ENCODE measurements at places on chromosomes 1 and 21. TPM values are rescaled to one million over a fixed set of nuclear protein-coding genes. Genes with fewer than 3 reads are reported as not detected.
A peak's percentile ranks its signal among the peaks of the same experiment; 100 is the strongest.

GRCh38 chr1:26820784-26821269 lies 5.7 kb upstream of the ZDHHC18 start:
- DNase-seq, result no peak

DNA sequence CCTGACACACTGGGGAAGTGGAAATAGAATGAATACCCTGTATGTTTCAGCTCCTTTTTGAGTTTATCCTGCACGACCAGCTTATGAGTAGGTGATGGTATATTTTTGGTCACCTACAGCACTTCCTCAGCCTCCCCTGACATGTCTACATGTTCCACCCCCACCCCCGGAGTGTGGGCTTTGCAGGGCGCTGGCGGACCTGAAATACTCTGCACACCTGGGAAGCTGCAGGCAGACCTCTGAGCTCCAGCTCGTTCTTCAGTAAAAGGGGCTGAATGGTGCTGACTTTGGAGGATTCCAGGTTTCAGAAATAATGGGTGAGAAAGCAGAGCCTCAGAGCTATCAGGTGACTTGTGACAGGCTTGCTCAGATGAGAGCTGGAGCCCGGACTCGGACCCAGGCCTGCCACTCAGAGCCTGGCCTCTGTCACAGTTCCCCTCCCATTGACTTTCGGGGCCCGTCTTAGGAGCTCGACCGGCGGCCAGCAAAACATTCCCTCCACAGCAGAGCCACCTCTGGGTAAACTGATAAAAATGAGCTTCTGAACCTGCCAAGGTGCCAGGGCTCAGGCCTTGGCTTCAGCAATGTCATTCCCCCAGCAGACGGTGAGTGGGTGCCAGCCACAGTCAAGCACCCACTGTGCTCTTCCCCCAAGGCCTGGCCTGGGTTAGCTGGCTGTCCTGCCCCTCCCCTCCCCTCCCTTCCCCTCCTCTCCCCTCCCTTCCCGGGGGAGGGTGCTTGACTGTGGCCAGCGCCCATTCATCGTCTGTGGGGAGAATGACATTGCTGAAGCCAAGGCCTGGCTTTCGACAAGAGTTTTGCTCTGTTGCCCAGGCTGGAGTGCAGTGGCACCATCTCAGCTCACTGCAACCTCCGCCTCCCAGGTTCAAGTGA lies 30.1 kb downstream of the DOP1B start:
- no peak for DNase-seq

DNA sequence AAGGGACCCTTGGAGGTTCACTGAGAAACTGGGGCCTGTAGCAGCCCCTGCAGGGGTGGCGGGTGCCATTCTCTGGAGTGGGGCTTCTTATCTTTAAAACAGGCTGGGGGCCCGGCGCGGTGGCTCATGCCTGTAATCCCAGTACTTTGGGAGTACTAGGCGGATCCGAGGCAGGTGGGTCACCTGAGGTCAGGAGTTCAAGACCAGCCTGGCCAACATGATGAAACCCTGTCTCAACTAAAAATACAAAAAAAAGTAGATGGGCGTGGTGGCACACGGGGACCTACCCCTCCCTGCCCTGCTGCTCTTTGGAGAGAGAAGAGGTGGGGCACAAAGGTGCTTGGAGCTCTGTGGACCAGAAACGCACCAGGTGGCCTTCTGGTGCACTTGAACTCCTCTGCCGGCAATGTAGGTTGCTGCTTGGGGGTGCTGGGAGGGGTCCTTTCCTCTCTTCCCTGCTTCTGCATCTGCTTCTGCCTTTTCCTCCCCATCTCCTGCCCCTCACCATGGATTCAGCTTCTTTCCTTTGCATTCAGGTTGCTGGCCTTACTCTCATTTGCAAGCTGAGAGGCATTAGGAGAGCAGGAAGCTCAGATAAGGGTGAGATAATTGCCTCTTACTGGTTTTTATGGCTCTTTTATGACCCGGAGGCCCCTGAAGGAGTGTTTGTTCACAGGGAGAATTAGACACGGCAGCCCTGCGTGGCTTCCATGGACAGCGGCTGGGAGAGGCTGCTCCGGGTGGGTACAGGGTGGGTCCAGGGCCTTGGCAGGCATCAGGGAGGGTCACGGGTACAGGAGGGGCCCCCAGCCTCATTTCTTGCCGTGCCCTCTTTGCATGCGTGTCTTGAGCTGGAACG lies 57.4 kb downstream of the ARHGEF10L start:
- no peak for DNase-seq

- no peak for DNase-seq
Observed at GRCh38 chr1:225825607-225826007, 15.7 kb downstream of the EPHX1 start.

DNA sequence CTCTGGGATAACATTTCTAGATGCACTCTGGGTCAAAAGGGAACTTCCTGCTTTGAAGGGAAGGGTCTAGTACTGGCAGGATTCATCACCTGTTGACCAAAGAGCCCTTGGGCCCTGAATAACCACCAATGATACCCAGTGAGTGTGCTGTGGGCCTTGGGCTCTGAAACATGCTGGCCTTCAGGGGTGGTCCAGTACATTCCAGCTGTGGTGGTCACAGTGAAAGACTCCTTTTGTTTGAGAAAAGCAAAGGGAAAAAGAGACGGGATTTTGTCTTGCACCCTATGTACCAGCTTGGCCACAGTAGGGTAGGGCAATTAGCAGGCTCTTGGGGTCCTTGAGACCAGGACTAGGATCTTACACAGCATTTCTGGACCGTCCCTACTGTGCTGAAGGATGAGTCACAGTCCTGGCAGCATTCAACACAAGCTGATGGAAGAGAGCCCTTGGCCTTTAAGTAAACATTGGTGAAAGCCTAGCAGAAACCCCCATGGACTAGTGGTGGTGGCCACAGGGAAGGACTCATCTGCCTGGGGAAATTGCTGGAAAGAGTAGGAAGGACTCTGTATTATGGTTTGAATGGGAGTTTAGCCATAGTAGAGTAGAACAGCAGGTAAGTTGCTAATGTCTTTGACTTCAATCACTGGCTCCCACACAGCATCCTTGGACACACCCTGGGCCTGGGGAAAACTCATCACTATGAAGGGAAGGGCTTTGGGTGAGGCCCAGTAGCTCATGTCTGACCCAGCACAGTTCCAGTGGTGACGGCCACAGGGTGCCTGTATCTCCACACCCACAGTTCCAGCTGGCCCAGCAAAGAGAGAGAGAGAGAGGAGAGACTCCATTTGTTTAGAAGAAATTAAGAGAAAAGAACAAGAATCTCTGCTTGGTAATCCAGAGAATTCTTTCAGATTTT lies 87.5 kb downstream of the COL24A1 start:
- DNase-seq, result no peak

GRCh38 chr1:21647431-21648351 lies 21.5 kb downstream of the RAP1GAP start:
- peak; percentile 51 for DNase-seq

DNA sequence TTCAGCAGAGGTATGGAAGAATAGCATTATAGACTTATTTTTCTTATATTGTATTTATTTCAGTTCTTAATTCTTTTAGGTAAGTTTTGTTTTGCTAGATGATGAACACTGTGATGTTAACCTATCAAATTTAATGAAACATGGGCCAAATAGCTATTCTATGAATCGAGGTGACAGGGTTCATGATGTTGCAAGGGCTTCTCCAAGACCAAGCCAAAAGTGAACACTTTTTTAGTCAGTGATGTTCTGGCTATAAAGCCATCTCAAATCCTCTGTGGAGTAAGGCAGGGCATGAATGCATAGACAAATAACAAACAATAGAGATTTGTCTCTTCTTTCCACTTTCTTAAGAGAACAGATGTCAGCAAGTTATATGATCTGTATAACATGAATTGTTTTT lies 26.7 kb downstream of the C1orf146 start:
- no peak for DNase-seq

- DNase-seq, result no peak
Observed at GRCh38 chr1:107640207-107640606, 324.8 kb downstream of the VAV3 start.

- DNase-seq, result peak; percentile 65
Observed at GRCh38 chr1:232650845-232651244, 20.9 kb upstream of the SIPA1L2 start.

DNA sequence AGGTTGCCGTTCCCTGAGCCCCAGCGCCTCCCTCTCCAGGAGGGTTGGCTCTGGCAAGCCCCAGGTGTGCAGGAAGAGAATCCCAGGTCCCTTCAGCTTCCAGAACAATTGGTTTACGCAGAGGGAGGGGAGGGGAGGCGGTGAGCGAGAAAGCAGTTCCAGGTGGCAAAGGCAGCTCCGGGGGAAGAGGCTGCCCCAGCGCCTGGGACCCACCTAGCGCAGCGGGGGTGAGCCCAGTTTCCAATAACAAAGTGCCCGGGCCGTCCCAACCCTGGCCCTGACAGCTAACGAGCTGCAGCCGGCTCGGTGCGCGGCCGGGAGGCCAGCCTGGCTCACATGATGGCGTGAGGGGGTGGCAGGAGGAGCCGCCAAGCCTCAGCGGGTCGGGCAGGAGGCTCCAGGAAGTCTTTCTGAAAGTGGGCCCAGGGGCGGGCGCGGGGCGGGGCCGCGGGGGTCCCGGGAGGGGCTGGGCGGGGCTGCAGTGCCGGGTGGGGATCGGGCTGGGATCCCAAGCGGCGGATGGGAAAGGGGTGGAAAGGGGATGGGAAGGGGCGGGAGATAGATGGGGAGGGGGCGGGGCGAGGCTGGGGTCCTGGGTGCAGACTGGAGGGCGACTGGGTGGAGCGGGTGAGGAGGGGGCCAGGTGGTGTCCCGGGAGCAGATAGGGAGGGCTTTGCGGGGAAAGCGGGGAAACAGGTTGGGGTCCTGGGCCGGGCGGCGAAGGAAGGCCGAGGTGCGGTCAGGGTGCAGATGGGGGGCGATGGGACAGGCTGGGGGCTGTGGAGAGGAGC lies 22.8 kb downstream of the DHRS3 start:
- DNase-seq, result peak; percentile 56

SLC26A9 gene
- total RNA-seq, result not detected

PPCS gene
- 45.6 TPM for total RNA-seq

NECTIN4 gene
- 6.8 TPM for total RNA-seq

CFHR4 gene
- not detected for total RNA-seq

TARBP1 gene
- total RNA-seq, result 27.7 TPM

DYNLT5 gene
- total RNA-seq, result not detected
